Stimulated activated CD4-positive, alpha-beta T cell treated with anti-CD3 and anti-CD28 coated beads, Interleukin-1b, Interleukin-23, amount 100 ng/mL, for 1 hour (primary cell): ENCODE measurements at places on chromosomes 16 and 17.

- DNase-seq = no peak
Measured at GRCh38 chr16:85562093-85562786, 50.9 kb upstream of the GSE1 start.

DNA sequence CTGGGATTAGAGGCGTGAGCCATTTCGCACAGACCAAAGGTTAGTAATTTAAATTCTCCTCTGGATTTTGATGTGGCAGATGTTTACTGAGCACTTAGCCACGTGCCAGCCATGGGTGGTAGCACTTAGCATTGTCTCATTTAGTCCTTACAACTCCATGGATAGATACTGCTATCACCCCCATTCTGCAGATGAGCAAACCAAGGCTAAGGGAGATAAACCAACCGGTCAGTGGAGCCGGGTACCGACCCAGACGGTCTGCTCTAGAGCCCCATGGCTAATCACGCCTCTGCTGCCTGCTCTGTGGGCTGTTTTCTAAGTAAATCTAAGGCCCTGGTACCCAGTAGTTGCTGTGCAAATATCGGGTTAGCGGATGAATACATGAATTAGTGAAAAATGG is 12.6 kb upstream of the ADGRG1 start:
- DNase-seq = no peak

DNA sequence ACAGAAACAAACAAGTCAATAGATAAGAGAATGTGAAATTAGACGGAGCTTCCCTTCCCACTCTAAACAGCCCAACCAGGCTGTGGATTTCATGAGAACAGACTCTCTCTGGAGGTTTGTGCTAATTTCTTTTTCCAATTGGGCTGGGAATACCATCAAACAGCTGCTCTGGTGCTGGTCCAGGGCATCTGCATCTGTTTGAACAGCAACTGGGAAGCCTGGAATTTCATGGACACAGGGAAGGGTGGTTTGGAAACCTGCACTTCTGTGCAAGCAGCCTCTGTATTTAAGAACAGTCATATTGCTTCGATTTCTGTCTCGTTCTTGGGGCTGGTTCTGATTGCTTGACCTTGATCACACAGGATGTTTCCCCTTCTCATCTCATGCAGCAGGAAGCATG is 88.7 kb downstream of the FOXL1 start:
- DNase-seq = no peak

GRCh38 chr17:57284984-57285646 is 28.8 kb downstream of the MSI2 start:
- DNase-seq = no peak

GRCh38 chr16:4534151-4534790 is 4.3 kb downstream of the CDIP1 start:
- no peak for DNase-seq

- DNase-seq = no peak
Measured at GRCh38 chr17:58324409-58325288, 3.9 kb downstream of the TSPOAP1 start.

- no peak for DNase-seq
Measured at GRCh38 chr17:57106107-57106835, 21.2 kb downstream of the AKAP1 start.
